ENCODE measurements at places on chromosomes 4 and X. TPM values are rescaled to one million over a fixed set of nuclear protein-coding genes. Genes with fewer than 3 reads are reported as not detected.

Gene HTN1
- total RNA-seq: not detected

Gene BST1
- 39.5 TPM for total RNA-seq

Gene TXK
- total RNA-seq: not detected

Gene GABRB1
- 3.1 TPM for total RNA-seq

Gene PHOX2B
- total RNA-seq: not detected

Gene SHISA3
- total RNA-seq: 1.7 TPM

Gene COL4A6
- total RNA-seq: 3.7 TPM

Gene PCDH19
- total RNA-seq: under 0.01 TPM

Gene PLXNB3
- 4.2 TPM for total RNA-seq

Gene DCAF8L2
- not detected for total RNA-seq

Gene XK
- under 0.01 TPM for total RNA-seq

Gene PNMA6A
- 2.8 TPM for total RNA-seq

Gene SPANXB1
- total RNA-seq: not detected

Gene RHOXF2
- not detected for total RNA-seq

Gene SHROOM4
- 2.0 TPM for total RNA-seq

Gene HPGDS
- total RNA-seq: 0.28 TPM

Gene POU3F4
- not detected for total RNA-seq

Gene MMRN1
- total RNA-seq: 3.8 TPM

Gene MORC4
- total RNA-seq: 41.0 TPM

Gene NXF2
- total RNA-seq: not detected

Gene C4orf51
- not detected for total RNA-seq

Gene SH3D19
- 19.2 TPM for total RNA-seq

Gene NDST3
- not detected for total RNA-seq

Gene BGN
- total RNA-seq: 43.9 TPM

Gene PAGE5
- total RNA-seq: not detected

Gene VCX3B
- total RNA-seq: not detected

Gene TMEM150C
- total RNA-seq: 0.38 TPM

Gene CDX4
- not detected for total RNA-seq

Gene ZNF595
- total RNA-seq: 8.4 TPM

Gene EPHA5
- total RNA-seq: 7.1 TPM

Gene SPINK2
- not detected for total RNA-seq

Gene IQCM
- not detected for total RNA-seq

Gene TCEAL8
- total RNA-seq: 145 TPM

Gene RPS6KA6
- 2.3 TPM for total RNA-seq

Gene HPGD
- 0.28 TPM for total RNA-seq

Gene ANOS1
- total RNA-seq: 2.1 TPM

Gene RNF212
- 1.7 TPM for total RNA-seq

Gene GPR143
- total RNA-seq: under 0.01 TPM

Gene AKAP14
- not detected for total RNA-seq
